ENCODE measurements at places on chromosomes 4 and X.

GRCh38 chr4:140099983-140100382 is 54.0 kb downstream of the MAML3 start:
- no peak for DNase-seq

- DNase-seq = no peak
Observed at GRCh38 chr4:148852092-148852699, 410.0 kb upstream of the NR3C2 start.

- DNase-seq = peak; percentile 58
Observed at GRCh38 chr4:81789741-81790399, 318.2 kb upstream of the RASGEF1B start.

GRCh38 chr4:45855857-45856256 is 268.0 kb downstream of the GABRG1 start:
- no peak for DNase-seq

DNA sequence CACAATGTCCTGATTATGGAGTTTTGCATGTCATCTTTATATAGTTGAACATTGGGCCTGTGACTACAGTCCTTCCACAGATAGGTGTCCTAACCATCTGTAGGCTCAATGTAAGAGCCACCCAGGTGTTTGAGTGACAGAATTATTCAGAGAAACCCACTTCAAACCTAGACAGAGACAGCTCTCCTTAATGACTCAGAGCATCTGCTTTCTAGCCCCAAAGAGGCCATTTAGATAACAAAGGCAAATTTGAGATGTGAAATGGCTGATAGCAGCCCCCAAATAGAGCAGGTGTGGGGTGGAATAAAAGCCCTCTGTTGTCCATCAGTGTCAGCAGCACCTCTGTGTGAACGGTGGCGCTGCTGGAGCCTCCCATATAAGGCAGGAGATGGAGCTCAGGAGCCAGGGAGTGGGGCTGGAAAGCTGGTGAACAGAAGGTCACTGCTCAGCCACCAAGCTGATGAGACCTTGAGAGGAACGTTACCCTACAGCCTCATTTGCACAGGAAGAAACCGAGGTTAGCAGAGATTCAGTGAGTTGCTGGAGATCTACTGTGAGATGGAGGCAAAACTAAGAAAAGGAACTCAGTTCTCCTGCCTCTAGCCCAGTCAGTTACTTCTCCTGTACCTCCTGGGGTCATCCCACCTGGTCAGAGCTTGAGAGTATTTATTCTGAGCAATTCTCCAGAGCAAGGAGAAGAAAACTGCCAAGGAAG is 153.3 kb upstream of the LNX1 start:
- DNase-seq = no peak

DNA sequence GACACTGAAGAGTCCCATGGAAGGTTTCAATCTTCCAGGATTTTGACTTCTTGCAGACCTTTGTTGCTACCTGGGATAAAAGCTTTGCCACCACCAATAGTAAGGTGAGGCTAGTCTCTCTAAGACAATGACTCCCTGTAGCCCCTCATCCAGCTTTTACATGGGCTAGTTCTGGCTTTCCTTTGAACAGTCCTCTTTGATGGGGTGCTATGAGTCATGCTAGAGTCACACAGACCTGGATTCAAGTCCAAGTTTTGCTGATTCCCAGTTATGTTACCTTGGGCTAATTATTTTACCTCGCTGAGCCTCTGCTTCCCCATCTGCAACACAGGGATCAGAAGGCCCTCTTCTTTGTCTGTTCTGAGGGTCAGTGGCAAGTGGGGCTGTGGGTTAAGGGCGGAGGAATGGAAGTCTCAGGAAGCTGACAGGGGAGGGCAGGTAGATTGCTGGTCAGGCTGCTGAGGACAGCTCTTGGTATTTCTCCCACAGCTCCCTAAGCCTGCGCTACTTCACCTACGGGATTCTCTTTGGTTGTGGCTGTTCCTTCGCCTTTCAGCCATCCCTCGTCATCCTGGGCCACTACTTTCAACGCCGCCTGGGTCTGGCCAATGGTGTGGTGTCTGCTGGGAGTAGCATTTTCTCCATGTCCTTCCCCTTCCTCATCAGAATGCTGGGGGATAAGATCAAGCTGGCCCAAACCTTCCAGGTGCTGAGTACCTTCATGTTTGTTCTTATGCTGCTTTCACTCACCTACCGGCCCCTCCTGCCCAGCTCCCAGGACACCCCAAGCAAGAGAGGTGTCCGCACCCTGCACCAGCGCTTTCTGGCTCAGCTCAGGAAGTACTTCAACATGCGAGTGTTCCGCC is 90.3 kb downstream of the RLIM start:
- no peak for DNase-seq

GRCh38 chr4:42767669-42768068 is 110.8 kb upstream of the ATP8A1 start:
- DNase-seq = no peak

- DNase-seq = no peak
Observed at GRCh38 chrX:153829549-153829798, 870 bp downstream of the PDZD4 start.

GRCh38 chrX:105803891-105804290 is 18.4 kb upstream of the NRK start:
- no peak for DNase-seq

DNA sequence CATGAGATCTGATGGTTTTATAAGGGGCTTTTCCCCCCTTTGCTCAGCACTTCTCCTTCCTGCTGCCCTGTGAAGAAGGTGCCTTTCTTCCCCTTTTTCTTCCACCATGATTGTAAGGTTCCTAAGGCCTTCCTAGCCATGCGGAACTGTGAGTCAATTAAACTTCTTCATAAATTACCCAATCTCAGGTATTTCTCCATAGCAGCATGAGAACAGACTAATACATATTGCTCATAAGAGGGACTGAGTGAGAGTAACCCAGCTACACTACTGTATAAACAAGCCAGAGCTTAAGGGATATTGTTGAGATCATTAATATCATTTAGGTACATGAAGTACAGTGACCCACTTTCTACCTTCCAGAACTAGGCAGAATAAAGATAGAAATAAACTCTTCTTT is 102.9 kb downstream of the TEX13A start:
- no peak for DNase-seq

DNA sequence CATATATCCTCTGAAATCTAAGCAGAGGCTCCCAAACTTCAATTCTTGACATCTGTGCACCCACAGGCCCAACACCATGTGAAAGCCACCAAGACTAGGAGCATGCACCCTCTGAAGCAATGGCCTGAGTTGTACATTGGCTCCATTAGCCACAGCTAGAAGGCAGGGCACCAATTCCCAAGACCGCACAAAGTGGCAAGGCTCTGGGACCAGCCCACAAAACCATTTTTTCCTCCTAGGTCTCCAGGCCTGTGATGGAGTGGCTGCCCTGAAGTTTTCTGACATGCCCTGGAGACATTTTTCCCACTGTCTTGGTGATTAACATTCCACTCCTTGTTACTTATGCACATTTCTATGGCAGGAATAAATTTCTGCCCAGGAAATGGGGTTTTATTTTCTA is 232.2 kb upstream of the GRID2 start:
- DNase-seq = no peak

GRCh38 chr4:24778464-24779225 is 16.7 kb upstream of the SOD3 start:
- DNase-seq = no peak

GRCh38 chr4:124389591-124389990 is 322.9 kb downstream of the ANKRD50 start:
- no peak for DNase-seq

DNA sequence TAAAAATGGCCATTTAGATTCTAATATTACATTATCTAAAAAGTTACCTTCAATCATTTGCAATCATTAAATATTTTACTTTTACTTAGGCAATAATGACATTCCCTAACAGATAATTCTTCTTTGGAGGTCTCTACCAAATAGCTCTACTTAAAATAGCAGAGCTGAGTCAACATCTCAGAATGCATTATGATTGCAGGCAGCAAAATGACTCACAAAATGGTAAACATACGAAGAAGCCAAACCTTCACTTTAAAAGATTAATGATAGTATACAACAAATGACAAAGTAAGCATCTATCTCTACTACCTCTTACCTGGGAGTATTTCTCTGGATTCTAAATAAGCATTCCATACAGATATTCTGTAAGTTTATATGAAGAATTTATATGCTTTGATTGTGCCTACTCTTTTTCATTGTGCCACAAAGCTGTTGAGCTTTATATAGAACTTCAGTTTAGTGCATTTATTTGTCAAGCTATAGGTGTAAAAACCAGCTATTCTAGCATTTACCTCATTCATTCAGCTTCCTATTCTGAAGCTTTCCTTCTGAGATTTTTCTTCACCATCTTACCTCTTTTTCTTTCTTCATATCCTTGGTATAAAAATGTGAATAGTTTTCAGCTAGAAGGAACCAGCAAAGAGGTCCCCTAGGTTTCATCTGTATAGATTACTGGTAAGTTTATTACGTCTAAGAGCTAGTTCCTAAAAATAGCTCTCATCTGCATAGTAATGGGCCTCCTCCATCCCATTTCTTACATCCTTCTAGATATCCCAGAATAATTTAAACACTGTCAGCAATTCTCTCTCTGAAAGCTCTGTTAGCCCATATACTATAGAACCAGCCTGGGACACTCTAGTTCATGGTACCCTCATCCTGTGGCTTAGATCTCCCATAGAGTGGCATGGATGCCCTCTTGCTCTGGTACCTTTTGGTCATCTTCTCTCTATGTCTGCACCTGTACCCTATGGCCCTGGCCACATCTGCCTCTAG is 17.2 kb upstream of the SPCS3 start:
- no peak for DNase-seq

GRCh38 chrX:112863850-112864249 is 23.2 kb upstream of the AMOT start:
- no peak for DNase-seq

DNA sequence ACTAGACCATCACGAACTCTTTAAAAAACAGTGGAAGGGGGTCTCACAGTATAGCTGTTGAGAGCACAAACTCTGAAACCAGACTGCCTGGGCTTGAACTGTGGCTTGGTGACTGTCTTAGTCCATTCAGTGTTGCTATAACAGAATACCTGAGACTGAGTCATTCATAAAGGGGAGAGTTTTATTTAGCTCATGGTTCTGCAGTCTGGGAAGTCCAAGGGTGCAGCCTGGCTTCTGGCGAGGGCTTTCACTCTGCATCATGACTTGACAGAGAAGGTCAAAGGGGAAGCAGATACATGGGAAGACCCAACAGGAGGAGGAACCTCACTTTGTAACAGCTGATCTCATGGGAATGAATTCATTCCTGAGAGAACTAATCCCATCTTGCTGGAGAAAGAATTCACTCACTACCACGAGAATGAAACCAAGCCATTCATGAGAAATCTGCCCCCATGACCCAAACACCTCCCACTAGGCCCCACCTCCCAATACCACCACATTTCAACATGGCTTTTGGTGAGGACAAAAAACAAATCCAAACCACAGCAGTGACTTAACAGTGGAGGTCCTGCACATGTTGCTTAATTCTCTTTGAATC is 116.7 kb upstream of the STOX2 start:
- no peak for DNase-seq

- DNase-seq = no peak
Observed at GRCh38 chr4:74168841-74169240, 10.9 kb downstream of the MTHFD2L start.

DNA sequence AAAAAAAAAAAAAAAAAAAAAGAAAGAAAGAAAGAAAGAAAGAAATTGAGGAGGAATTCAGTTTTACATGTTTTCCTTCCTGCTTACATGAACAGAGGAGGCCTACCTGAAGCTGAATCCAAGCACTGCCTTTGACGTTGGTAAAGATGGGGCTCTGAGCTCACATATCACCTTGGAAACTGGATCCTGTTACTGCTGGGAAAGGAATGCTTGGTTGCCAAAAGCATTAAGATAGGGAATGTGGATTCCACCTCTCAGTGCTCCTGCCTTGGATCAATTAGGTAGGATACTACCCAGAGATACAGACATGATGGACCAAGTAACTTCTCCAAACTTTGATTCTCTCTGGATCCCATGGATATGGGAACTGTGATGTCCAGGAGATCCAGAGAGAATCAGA is 50.6 kb downstream of the NHS start:
- DNase-seq = no peak

DNA sequence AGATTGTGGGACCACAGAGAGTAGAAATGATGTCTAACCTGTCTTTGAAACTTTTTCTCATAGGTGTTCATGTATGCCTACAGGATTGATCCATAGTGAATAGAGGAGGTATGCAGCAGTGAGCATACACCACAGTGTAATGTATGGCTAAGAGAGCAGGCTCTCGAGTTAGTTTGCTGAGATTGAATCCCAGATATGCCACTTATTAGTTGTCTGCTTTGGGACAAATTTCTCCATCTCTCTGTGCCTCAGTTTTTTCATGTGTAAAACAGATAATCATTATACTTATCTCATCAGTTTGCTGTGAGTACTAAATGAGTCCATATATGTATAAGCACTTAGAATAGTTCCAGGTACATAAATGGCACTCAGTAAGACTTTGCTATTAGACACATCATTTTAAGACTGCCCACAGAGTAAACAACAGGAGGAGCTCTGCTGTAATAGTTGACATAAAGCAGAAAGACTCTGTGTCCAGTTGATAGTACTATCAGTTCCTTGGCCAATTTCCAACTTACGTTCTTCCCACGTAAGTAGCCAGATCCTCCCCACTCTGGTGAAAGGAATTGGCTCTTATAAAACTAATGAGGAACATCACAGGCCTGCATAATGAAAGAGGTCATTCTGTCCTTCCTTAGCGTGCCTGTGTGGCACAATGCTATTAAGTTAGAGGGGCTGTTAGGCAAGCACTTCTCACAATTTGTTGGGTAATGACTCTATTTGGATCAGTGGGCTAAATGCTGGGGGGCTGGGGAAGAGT is 20.7 kb upstream of the RNF150 start:
- DNase-seq = peak; percentile 5

- no peak for DNase-seq
Observed at GRCh38 chrX:132271311-132271778, 52.1 kb upstream of the RAP2C start.

DNA sequence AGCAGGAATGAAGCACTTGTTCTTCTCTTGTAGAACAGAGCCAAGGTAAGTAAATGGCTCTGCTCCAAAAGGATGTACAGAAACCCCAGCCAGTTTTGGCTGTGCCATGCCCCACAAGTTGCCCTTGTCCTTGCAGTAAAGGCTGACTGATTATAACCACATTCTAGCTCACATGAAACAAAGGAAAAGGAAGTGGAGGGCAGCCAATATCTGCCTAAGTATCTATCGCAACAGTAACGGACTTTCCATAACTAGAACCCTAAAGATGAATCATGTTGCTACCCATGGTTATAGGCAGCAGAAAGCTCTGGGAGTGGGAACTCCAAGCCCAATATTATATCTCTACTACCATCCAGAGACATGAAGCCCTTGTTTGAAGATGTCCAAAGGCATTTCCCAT is 95.7 kb downstream of the COMMD8 start:
- no peak for DNase-seq

- DNase-seq = no peak
Observed at GRCh38 chrX:10157032-10157341, 212 bp downstream of the CLCN4 start.

DNA sequence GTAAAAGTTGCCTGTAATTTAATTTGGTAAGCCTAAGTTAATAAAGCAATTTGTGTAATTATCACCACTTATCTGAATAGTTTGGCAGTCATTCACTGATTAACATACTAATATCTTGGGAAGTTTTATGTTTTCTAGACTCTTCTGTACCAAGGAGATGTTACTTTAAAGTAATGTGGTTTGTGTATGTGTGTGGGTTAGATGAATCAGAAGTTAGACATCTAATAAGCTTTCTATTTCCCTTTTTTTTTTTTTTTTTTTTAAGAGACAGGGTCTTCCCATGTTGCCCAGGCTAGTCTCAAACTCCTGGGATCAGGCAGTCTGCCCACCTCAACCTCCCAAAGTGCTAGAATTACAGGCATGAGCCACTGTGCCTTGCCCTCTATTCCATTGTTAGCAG is 5.3 kb downstream of the SLAIN2 start:
- no peak for DNase-seq

GRCh38 chrX:78105944-78106650 is 2.0 kb downstream of the PGK1 start:
- no peak for DNase-seq

Data from brain (organoid and tissue), 16 donors.